ENCODE measurements at places on chromosomes 3 and 15.
A peak's percentile ranks its signal among the peaks of the same experiment; 100 is the strongest.

GRCh38 chr15:69573815-69574475 lies 121.3 kb downstream of the RPLP1 start:
- no peak for DNase-seq

GRCh38 chr3:141055136-141055535 lies 4.0 kb downstream of the SPSB4 start:
- no peak for DNase-seq

GRCh38 chr3:141454054-141454453 lies 32.8 kb upstream of the RASA2 start:
- DNase-seq = no peak

DNA sequence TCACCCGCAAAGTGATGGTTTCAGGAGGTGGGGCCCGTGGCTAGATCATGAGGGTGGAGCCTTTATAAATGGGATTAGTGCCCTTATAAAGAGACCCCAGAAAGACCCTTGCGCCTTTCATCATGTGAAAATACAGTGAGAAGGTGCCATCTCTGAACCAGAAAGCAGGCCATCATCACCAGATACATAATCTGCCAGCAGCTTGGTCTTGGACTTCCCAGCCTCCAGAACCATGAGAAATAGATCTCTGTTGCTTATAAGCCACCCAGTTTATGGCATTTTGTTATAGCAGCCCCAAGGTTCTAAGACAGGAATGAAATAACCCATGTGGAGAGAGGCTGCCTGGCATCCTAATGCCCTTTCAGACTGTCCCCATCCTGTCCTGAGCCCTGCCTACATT lies 127.8 kb upstream of the SMAD3 start:
- no peak for DNase-seq

DNA sequence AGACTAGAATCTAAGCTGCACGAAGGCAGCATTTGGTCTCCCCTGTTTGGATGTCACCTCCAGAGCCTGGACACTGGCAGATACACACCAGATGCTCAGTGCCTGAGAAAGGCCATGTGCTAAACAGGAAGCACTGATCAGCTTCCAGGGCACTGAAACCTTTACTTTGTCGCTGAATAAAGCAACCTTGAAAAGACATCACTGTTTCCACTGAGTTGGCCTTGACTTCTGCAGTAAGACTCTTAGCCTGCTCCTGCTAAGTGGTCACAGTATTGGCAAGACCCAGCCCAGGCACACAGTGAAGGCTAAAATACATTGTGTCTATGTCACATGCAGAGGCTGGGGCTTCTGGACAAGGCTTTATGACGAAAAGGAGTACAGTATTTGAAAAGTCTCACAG lies 104.3 kb upstream of the ICE2 start:
- DNase-seq = no peak

- no peak for DNase-seq
Observed at GRCh38 chr3:153885359-153885758, 235.8 kb upstream of the ARHGEF26 start.

DNA sequence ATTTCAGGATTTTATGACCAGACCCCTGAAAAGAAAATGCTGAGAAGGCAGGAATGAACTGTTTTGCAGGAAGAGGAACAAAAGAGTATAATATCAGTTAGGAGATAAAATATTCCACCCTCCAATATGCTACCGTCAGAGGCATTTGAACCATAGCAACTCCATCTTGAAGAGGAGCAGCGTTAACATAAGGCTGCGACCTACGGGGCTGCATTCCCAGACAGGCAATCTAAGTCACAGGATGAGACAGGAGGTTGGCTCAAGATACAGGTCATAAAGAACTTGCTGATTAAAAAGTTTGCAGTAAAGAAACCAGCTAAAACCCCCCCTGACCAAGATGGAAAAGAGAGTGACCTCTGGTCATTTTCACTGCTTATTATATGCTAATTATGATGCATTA lies 22.9 kb downstream of the CCDC39 start:
- DNase-seq = no peak

- no peak for DNase-seq
Observed at GRCh38 chr3:88779482-88779881, 327.9 kb upstream of the EPHA3 start.

- peak; percentile 58 for DNase-seq
Observed at GRCh38 chr3:52704611-52705437, 767 bp downstream of the GLT8D1 start.

GRCh38 chr3:133413161-133414020 lies 13.5 kb downstream of the BFSP2 start:
- DNase-seq = peak; percentile 22

DNA sequence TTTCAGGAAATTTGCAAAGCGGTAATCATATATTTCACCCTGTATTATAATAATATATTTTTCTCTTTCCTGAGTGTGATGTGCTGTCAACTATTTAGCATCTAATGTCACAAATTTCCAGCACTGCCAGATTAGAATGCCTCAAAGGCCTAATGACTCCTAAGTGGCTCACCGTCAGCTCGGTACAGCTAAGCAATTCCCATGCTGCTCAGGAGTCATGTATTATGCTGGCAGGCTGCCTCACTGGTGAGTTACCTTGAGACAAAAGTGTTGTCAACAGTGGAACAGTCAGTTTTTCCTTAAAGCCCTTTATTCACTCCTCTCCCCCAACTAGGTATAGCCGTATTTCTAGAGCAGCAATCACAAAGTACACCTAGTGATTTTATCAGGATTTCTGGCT lies 83.6 kb downstream of the NSUN3 start:
- DNase-seq = no peak

DNA sequence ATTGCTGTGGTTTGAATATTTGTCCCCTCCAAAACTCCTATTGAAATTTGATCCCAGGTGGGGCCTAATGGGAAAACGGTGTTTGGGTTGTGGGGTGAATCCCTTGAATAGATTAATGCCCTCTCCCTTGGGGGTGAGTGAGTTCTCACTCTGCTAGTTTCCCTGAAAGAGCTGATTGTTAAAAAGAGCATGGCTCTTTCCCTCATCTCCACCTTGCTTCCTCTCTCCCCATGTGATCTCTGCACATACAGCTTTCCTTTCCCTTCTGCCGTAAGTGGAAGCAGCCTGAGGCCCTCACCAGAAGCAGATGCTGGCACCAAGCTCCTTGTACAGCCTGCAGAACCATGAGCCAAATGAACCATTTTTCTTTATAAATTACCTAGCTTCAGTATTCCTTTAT lies 394.9 kb upstream of the WNT5A start:
- DNase-seq = no peak

GRCh38 chr3:195003006-195003892 lies 267.7 kb downstream of the XXYLT1 start:
- DNase-seq = no peak

DNA sequence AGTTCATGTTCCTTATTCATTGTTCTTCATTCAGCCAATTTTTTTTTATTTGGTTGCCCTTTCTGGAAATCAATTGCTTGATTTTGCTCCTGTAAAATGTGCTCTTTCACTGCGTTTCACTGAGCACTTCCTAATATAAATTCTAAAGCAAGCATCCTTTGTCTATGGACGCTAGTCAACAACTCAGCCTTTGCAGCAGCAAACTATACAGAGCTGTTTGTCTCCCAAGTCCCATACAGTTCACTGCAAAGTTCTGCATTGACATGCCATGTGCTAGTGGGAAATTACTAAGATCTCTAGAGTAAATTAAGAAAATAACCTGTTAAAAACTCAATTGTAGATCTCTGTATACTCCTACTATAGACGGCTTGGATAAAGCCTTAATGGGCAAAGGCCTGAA lies 130.1 kb upstream of the BHLHE40 start:
- no peak for DNase-seq

- no peak for DNase-seq
Observed at GRCh38 chr3:14137445-14137844, 12.6 kb downstream of the TMEM43 start.

GRCh38 chr3:167653760-167654159 lies at the start of gene WDR49:
Gene WDR49 (minus strand): TSS chr3:167653942. CDS start chr3:167653425, 517 bp downstream.
- no peak for DNase-seq

- no peak for DNase-seq
Observed at GRCh38 chr3:187746059-187746441, 782 bp upstream of the BCL6 start.

GRCh38 chr15:61989667-61990066 lies 70.6 kb downstream of the VPS13C start:
- DNase-seq = no peak

- DNase-seq = no peak
Observed at GRCh38 chr3:114127517-114127916, 51.3 kb downstream of the DRD3 start.

- DNase-seq = no peak
Observed at GRCh38 chr3:61996366-61996765, 377.0 kb downstream of the FEZF2 start.

DNA sequence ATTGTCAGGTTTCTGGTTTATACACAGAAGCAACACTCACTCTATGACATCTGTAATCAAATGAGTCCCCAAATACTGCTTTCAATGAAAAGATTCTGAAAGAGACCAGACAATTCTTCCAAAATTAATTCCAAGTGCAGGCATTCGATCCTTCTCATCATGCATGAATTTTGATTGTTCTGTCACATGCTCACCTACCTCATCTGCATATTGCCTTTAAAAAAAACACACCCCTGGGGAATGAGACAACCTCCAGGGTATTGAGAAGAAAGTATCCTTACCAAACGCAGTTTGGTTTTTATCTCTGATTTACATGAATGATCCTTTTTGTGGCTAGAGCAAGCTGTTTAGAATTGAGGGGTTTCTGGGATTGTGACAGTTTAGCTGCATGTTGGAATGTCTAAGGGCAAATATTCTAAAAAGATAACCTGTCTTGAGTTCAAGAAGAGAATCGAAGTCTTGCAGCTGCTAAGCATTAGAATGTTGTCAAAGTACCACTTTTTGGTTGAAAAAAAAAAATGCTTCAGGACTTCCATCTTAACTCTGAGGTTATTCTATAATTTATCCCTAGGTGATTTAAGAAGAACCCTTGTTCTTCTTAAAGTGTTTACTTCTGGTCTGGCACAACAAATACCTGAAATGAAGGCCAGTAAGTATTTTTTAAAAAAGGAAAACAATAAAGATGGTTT lies 653.1 kb downstream of the RBMS3 start:
- DNase-seq = no peak

DNA sequence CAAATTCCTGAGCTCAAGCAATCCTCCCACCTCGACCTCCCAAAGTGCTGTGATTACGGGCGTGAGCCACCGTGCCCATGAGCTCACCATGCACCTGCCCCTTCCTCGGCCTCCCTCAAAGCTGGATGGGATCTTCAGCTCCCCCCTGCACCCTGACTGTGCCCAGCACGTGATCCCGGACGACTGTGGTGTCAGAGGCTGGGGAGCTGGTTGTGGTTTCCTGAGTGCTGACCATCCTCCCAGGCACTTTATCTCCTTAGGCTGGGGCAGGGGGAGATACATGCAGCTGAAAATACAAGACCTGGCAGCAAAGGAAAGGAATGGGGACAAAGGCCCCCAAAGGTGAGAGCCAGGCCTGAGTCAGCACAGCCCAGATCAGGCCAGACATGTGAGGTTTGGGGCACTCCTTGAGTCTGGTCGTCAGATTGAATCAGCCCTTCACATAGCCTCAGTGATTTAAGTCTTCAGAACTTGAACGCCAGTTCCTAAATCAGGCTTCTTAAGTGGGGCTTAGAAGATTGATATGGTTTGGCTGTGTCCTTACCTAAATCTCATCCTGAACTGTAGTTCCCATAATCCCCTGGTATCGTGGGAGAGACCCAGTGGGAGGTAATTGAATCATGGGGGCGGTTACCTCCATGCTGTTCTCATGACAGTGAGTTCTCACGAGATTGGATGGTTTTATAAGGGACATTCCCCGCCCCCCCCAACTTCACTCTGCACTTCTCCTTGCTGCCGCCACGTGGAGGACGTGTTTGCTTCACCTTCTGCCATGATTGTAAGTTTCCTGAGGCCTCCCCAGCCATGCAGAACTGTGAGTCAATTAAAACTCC lies 35.8 kb downstream of the PRKCD start:
- DNase-seq = no peak

- no peak for DNase-seq
Observed at GRCh38 chr15:80585544-80586018, 109.5 kb upstream of the ABHD17C start.

DNA sequence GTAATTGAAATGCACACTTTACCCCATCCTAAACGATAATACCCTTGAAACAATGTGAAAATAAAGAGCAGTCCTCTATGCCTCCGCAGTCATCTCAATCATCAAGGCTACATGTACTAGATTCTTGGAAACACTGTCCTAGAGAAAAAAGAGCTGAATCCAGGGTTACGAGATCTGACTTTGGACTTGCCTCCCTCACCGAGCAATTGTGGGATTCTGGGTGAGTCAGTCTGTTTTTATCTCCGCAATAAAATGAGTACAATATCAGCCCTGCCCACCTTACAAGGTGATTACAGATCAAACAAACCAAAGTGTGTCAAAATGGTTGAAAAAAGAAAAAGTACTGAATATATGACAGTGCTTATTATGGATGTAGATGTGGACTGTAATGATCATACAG lies 152.3 kb upstream of the SNTN start:
- no peak for DNase-seq

DNA sequence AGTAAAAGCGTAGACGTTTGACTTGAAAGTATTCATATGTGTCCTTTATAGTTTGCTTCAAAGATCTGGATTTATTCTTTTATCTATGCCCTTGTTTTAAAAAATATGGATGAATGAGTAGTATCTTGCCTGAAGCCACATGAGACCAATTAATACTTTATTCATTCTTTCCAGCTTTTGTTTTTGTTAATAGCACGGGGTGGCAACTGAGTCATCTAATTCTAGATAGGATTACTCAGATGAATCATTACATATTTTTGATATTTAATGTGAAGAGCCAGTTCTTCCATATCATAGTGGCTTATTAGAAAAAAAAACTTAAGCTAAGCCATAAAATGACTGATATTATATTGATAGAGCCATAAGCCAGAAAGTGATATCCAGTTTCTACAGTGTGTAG lies 121.9 kb downstream of the BBX start:
- no peak for DNase-seq

DNA sequence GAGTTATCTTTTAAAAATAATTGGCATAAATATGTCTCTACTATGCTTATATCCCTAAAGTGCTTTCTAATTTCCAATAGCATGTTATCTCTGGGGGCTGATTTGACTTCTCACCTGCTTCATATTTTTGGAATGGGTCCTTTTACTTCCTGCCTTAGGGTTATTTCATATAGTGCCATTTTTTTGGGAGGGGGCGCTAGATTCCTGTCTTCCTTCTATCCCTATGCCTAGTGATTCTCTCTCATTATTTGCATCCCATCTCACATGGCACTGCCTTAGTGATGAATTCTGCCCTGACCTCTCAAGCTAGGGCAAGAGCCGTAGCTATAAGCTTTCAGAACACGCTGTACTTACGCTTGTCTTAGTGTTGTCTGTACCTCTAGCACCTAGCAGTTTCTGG lies 150.3 kb upstream of the SLITRK3 start:
- no peak for DNase-seq

DNA sequence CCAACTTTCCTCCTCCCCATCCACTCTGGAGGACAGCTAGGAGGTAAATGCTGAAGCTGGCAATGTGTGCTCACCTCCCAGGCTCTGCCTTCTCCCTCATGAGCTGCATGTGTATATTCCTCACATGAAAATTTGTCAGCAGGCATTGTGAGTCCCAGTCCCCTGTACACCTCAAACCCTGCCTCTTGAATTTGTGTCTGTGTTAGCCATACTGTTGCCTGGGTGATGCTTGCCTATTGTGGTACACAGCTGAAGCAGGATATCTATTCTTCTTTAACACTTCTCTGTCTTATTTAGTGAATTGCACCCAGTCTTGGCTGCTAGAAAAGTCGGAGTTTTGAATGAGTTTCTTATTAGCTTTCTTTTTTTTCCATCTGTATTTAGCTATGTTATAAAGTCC lies 586.0 kb upstream of the TGFBR2 start:
- no peak for DNase-seq

Data from AG08395 (cell line).